IPS DF 6.9 (cell line): ENCODE measurements at places on chromosomes 16 and 17.

GRCh38 chr17:57365420-57365819 lies 109.1 kb downstream of the MSI2 start:
- no peak for DNase-seq
- H3K4me1 ChIP-seq = peaks cover 6% of the 10 kb centered on the region; the same call in 1 of the 2 replicates
- H3K27ac ChIP-seq = no peak overlapping the region
- no peaks in the 10 kb centered on the region for H3K27me3 ChIP-seq

DNA sequence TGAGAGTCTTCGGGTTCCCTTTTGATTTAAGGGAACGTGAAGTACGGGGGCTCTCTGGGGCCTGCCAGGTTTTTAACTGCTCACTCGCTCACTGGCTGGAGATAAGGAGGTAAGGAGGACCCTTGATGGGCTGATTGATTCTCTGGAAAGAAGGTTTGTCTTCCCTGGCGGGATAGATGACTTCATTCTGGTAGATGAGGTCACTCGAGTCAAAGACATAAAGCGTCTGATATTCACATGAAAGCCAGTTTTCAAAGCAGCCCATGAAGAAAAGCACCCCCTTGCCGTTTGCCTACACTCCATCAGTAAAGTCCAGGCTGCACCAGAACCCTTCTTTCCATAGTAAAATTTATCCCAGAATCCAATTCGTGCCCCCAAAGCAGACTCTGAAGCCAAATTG lies 233.7 kb upstream of the IRX5 start:
- no peaks in the 10 kb centered on the region for H3K36me3 ChIP-seq
- no peak for DNase-seq
- no peak overlapping the region for H3K4me3 ChIP-seq
- no peaks in the 10 kb centered on the region for H3K4me1 ChIP-seq
- H3K27ac ChIP-seq = no peak overlapping the region

GRCh38 chr17:19538095-19539039 lies 4.7 kb downstream of the SLC47A1 start:
- H3K27ac ChIP-seq = no peak overlapping the region
- H3K4me3 ChIP-seq = no peak overlapping the region
- H3K36me3 ChIP-seq = no peaks in the 10 kb centered on the region
- no peak for DNase-seq
- peaks cover 11% of the 10 kb centered on the region for H3K27me3 ChIP-seq
- no peaks in the 10 kb centered on the region for H3K4me1 ChIP-seq

- no peak for DNase-seq
- peaks cover 26% of the 10 kb centered on the region; the same call in 1 of the 2 replicates for H3K27me3 ChIP-seq
- peaks cover 11% of the 10 kb centered on the region; the same call in 1 of the 2 replicates for H3K4me1 ChIP-seq
Measured at GRCh38 chr16:85328676-85329058, 216.4 kb upstream of the CIBAR2 start.

GRCh38 chr16:89325861-89326471 lies 108.5 kb downstream of the ZNF778 start:
- H3K4me1 ChIP-seq = peaks cover 20% of the 10 kb centered on the region
- H3K4me3 ChIP-seq = no peak overlapping the region
- H3K27ac ChIP-seq = no peak overlapping the region
- no peaks in the 10 kb centered on the region for H3K36me3 ChIP-seq
- DNase-seq = no peak

DNA sequence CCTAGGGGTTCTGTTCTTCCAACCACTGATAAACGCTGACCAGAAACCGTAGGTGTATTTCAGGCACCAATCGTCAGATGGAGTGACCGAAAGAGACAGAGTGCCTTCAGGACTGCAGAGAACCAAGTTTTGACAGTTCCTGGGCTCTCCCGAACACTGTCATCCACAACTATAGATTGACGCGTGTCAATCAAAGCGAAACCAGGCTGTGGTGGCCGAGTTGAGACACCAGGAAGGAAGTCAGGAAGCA lies 11.9 kb upstream of the AURKB start:
- DNase-seq = no peak
- H3K27ac ChIP-seq = no peak overlapping the region
- H3K36me3 ChIP-seq = no peaks in the 10 kb centered on the region; the same call in 1 of the 2 replicates
- H3K4me3 ChIP-seq = peak overlapping the region; percentile 73; the same call in 1 of the 2 replicates
